SK-N-MC (cell line): ENCODE measurements at places on chromosomes 3 and 15.

- no peak for DNase-seq
Measured at GRCh38 chr15:71760852-71761251, 49.5 kb upstream of the NR2E3 start.

GRCh38 chr3:179147514-179147872 is 664 bp upstream of the PIK3CA start:
- DNase-seq, result no peak

- DNase-seq, result no peak
Measured at GRCh38 chr3:182490596-182491491, 302.5 kb upstream of the ATP11B start.

DNA sequence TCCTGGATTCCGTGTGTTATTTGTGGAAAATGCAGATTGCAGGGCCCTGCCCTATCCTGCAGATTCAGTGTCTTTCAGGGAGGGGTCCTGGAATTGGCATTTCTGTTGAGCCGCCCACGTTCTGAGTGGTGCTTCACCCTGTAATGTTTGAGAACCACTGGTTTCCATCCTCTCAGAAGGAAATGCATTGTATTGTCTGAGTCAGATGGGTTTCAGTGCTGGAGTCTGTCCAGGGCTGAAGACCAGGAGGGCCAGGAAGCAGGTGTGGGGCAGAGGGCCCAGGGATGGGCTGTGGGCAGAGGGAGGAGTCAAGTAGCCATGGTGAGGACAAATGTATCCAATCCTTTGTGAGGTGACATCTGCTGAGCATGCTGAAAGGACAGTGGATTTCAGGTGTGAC is 123.8 kb downstream of the SV2B start:
- no peak for DNase-seq

DNA sequence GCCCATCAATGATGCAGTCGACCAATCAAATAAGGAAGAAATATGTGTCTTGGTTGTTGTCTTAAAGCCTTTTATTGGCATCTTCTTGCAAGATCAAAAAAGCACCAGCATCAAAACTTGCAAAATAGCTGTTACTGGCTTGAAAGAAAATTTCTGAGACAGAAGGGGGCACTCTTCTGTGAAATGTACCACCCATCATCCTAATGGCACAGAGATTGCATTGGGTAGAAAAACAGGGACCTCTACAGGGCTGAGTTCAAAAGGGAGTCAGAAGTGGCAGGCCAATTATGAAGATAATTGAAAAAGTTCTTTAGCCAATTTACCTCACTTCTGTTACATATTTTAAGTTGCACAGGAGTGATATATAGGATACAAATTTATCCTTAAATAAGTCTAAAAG is 122.3 kb upstream of the GPR149 start:
- DNase-seq, result no peak

GRCh38 chr3:110070161-110070916 is 733.0 kb upstream of the DPPA4 start:
- no peak for DNase-seq

DNA sequence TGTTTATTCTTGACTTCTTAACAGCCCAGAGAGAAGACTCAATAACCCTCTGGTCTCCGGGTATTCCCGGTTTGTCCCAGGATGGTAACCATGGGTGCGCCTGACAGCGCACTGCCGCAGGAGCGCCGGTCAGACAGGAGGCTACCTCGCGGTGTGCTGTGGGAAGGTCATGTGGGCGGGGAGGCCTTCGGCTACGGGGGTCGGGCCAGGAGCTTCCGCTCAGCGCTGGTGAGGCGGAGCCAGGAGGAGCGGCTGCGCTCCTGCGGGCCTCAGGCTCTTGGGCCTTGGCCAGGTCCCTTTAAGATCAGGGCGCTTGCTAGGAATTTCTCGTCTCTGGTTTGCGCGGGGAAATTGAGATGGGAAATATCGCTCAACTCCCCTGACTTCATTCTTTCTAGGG is 182.3 kb upstream of the NDN start:
- no peak for DNase-seq
